ENCODE measurements at places on chromosomes 1 and 21.
A peak's percentile ranks its signal among the peaks of the same experiment; 100 is the strongest.

GRCh38 chr1:44598167-44598566, 76.1 kb downstream of the TMEM53 start:
- DNase-seq: no peak

DNA sequence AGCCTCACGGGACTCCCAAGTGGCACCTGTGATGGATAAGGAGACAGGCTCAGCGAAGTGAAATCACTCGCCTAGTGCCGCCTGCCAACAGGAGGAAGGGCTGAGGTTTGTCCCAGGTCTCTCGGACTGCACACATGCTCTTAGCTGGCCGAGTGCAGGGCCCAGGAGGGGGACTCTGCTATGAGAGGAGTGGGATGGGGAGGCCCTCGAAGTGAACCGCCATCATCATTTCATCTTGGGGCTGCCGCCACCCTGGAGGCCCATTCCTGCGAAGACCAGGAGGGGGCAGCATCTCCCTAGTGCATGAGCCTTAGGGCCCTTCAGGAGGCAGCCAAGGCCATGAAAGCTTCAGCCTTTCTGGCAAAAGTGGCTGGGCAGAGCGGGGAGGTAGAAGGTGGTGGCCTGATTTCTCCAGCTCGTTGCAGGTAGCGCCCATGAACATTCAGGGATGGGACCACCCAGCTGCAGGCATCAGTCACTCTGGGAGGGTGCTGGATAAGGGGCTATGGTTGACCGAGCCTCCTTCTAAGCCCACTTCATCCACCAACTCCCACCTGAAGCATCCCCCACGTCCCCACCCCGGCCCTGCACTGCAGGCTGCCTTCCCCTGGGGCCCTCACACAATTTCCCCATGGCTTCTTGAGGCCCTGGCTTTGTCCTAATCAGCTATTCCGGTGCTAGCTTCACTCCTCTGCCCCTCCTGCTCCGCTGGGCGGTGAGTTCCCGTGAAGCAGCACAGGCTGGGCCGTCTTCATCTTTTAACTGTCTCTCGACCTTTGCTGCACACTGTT, 17.2 kb upstream of the RASSF5 start:
- DNase-seq: peak; percentile 95

DNA sequence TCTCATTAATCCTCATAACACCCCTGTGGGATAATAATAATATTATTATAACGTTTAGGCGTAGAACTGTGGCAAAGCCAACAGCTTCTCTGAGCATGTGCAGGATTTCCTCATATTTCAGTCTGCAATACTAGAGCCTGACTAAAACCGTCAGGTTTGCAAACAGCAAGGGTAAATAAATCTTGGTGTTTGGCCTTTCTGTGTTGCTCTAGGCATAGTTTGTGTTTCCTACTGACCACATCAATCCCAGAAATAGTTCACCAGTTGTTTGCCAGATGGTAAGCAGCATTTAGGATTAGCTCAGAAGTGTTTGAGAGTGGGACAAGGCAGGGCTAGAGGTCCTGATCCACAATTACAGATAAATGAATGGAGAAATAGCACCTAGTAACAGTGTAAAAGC, 2.8 kb upstream of the KCNA3 start:
- no peak for DNase-seq

DNA sequence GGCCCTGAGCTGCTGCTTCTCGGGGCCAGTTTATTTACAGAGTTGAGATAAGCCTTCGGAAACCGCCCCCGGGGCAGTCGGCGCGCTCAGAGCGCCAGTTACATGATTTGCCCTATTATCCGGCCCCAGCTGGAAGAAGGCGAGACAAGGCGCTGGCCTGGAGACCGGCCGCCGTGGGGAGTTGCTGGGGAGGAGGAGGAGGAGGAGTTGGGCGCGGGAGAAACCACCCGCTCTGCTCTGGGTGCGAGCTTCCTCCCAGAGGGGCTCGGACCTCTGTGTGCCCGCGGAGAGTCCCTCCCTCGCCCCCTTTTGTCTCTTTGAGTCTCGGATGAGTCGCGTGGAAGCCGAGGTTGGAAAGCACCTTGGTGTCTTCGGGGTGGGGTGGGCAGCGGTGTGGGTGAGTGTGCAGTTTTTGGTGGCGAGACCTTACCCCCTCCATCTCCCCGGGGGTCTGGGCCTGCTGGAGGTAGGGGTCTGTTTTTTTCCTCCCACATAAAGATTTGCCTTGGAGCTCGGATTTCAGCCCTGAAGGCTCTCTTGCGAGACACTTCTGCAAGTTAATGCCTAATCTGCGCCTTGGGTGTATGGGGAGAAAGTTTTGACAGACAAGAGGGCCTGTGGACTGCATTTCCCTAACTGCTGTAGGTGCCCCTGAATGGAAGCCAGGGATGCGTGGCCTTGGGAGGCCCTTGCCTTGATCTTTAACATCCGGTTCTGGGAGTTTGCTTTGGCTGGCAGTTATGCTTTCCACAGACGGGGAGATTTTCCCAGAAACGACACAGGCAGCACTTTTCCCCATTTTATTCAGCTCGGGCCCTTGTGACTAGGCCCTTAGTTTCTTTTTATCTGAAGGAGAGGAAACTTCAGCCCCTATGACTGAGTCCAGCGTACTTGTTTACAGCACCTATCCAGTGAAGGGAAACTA, 80.0 kb downstream of the NDUFS5 start:
- DNase-seq: peak; percentile 77

DNA sequence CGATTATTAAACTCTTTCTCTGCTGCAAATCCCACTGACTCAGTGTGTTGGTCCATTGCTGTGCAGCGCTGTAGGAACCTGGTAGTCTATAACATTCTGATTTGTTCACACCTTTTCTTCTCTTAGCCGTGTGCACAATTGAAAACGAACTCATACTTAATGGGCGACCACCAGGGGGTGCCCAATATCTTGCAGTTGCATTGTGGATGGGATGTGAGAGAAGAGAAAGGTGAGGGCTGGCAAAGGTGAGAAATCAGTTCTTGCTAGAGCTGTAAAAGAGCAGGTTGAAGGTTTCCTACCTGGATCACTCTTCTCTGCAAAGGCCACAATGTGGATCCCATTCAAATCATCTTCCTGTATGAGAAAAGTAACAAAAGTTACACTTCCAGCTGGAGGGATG, 51.0 kb downstream of the CASQ2 start:
- DNase-seq: peak; percentile 26

DNA sequence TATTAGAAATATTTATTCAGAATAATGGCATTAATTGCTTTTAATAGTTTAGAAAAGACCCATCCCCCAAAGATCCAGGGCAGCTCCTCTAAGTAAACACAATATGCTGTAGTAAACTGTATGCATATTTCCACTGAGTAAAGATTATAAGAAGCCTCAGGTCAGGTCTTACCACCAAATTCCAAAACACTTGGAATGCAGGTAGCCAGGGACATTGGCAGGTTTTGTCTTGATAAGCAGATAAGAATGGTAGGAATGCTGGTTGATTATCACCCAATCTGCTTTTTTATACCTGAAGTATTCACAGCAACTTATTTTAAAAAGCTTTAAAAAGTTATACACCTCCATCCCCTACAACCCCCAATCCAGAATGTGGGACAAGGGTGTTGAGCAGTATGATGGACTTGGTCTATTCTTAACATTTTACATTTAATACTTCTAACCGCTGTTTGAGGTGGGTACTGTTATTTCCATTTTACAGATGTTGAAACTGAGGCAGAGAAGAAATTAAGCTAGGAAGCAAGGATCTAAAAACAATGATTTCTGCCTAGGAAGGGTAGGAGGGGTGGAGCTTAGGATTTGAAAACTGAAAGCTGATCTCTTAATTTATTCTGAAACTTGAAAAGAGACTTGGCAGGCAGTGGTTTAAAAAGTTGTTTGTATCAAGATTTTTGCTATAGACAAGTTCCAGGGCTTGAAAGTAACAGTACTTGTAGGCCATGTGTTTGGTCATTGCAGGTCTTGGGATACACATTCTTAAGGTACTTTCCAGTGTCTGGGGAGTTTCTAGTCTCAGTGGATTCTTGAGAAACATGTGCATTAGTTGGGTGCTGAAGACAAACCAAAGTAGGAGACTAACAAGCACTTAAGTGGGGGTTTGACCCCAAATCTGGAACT, 15.6 kb upstream of the THEM4 start:
- no peak for DNase-seq

GRCh38 chr21:43361127-43361492, 65.8 kb downstream of the SIK1 start:
- DNase-seq: peak; percentile 69

DNA sequence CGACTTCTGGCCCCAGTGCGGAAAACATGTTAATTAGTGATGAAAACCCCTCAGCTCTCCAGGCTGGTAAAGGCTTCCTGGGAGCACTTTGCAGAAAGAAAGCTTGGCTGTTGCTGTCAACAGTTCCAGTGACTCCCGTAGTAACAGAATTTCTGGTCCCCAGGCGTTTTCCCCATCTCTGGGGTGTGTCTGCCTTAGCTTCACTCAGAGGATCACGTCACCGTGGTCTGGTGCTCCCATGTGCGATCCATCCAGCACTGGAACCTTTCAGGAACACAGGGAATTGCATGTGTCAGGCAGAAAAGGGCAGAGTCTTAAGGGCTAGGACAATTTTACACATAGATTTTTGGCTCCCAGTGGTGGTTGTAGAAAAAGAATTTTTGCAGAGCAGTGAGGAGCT, 470.4 kb upstream of the USP24 start:
- DNase-seq: no peak

GRCh38 chr1:219541946-219542345, 71.0 kb downstream of the ZC3H11B start:
- no peak for DNase-seq

DNA sequence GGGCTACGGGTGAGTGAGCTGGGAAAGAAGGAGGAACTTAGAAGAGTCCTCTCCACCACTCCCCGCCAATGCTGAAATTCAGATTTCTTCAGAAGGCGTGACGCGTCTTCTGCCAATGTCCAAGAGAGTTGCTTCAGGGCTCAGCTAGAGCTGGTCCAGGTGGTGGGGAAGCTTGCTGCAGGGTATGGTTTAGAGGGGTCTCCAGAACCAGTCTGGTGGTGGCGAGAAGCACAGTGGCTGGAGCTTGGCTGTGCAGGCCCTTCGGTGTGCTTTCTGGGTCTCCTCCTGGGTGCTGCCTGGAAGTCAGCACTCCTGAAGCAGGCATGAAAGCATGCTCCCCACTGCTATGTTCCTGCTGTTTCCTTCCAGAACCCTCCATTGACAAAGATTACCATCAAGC, 387.2 kb downstream of the PTPRU start:
- DNase-seq: no peak

DNA sequence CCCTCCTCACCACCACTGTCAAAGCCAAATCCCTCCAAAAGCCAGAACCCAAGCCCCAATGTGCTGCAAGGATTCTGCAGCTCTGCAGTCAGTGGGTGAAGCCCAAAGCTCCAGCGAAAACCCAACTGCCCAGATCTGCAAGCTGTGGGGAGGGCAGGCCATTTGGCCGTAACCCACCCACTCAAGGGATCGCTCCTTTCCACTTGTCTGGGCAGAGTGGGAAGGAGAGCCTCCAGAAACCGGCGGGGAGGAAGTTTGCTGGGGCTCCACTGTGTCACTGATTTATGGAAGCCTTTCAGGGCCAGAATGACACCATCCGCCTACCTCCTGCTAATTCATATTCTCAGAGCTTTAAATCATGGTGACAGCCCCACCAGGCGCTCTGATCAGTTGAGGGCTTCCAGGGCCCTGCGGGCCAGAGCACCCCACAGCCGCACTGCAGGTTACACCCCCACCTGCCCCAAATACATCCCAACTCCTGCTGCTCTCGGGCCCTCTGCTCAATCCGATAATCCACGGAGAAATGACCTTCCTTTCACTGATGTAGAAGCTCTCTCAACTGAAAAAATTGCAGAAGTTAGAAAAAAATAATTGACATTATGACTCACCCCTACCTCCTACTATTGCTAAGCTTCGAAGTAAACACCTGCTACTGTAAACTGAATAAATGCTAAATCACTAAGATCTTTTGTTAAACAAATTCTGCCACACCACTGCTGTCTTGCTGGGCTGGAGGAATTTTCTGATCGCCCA, 40.6 kb upstream of the RAB4A start:
- DNase-seq: peak; percentile 69

DNA sequence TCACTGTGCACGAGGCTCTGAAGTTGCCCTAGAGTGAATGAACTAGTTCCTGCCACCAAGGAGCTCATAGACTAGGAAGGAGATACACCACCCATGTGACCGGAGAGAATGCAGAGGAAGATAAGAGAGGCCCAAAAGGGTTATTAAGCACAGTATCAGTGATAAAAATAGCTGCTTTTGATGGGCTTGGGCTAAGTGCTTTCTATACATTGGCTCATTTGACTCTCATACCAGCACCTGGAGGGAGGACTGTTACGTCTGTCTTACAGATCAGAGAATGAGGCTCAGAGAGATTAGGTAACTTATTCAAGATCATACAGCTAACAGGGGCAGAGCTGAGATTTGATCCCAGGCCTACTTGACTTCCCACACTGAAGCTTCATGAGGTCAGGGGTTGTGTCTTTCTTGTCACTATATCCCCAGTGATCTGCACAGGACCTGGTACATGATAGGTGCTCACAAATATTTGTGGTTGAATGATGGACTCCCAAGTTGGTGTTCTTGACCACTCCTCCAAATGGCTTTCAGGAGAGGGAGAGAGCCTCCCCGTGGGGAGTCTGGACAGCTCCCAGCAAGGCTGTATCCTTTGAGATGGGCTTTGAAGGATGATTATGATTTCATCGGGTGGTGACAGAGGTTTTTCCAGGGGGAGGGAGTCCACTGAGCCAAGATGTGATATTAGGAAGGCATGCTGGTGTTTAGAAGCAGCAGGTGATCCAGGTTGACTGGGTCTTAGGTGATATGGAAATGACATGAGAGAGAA, 14.4 kb downstream of the PPFIA4 start:
- no peak for DNase-seq

- no peak for DNase-seq
These were observed 71.0 kb downstream of the ST6GALNAC5 start for GRCh38 chr1:76938304-76938703.

GRCh38 chr21:16420031-16420724, 690.4 kb downstream of the USP25 start:
- DNase-seq: peak; percentile 64

DNA sequence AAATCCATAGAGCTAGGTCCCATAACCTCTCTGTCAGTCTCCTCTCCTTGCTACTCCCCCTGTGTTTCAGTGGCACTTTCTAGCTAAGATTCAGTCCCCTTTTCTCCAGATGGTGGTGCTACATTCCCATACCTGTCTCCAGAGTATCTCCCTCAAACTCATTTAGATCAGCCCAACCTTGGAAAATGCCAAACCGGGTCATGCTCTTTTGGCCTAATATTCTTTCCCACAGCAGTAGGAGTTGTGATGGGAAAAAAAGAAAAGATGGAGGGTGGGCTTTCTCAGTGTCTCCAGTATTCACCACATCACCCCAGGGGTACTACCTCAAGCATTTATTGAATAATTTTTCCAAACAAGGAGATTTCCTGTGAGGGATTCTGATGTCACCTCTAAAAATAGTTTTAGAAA, 3.2 kb upstream of the RXFP4 start:
- DNase-seq: peak; percentile 84
